ENCODE measurements at places on chromosomes 11 and 22. TPM values are rescaled to one million over a fixed set of nuclear protein-coding genes. Genes with fewer than 3 reads are reported as not detected.

PAAF1 gene
- total RNA-seq = 40.8 TPM

GRCh38 chr11:18329196-18329870 is 7.0 kb downstream of the GTF2H1 start:
- no peak for DNase-seq

NRXN2 gene
- total RNA-seq = 1.2 TPM

- no peak for DNase-seq
These were observed 26.9 kb upstream of the TENM4 start for GRCh38 chr11:79467761-79468160.

DNA sequence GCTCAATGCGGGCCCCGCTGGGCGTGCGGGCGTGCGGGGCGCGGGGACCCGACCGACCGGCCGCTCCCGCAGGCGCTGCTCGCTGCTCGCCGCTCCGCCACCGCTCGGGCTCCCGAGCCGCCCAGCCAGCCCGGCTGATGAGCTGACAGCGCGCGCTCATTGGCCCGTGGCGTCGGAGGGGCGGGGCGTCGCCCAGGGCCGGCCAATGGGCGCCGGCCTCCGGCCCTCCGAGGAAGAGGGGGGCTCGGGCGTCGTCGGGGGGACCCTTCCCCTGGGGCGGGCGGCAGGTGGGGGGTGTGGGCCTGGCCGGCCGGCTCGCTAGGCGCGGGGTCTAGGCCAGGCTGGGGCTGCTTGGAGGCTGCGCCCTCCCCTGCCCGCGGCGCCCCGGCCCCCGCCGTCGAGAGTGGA is at the start of gene SCUBE1:
SCUBE1 (minus strand) TSS at position 111 of the 408 bp plus-strand sequence. CDS start 111 bp downstream, outside the sequence.
- peak; percentile 41 for DNase-seq

DNA sequence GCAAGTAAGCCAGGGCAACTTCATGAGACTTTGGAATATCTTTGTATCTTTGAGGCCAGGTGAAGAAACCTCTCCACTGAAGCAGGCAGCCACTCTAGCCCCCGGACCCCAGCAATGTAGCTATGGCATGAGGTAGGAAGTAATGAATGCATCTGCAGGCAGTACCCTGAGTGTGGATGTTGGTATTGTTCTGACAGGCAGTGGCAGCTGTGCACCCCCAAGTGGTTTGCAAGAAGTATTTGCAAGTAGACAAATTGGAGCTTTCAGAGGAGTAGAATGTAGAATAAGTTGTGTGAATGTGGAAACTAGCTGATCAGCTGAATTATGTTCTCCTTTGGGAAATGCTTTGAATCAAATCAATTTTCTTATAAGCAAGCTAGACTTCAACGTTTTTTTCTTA is 194.4 kb upstream of the PGR start:
- peak; percentile 2 for DNase-seq

RAPSN gene
- total RNA-seq = not detected

- no peak for DNase-seq
These were observed 407.4 kb upstream of the SYN3 start for GRCh38 chr22:33465554-33465953.

- no peak for DNase-seq
These were observed 12.2 kb upstream of the CRKL start for GRCh38 chr22:20904980-20905355.

DNA sequence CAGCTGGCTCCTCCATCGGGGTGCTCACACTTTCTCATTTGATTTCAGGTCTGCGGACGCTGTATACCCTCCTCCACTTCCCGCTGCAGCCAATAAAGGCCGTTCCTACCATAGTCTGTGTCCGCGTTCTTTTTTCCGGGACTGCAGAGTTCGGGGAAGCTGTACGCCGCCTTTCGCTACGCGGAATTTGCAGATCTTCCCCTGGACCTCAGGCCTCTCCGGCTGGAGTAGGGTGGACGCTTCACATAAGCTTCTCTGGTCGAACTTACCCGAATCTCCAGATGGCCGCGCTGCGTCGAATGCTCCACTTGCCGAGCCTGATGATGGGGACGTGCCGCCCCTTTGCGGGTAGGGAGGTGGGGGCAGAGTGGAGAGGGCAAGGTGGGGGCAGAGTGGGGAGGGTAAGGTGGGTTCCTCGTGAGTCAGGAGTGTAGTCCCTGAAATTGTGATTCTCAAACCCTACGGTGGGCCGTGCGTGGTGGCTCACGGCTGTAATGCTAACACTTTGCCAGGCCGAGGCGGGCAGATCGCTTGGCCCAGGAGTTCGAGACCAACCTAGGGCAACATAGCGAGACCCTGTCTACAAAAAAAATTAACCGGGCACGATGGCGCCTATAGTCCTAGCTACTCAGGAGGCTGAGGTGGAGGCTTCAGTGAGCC is 617 bp downstream of the CSKMT start:
- peak; percentile 78 for DNase-seq
